ENCODE measurements at places on chromosomes 13 and 19. TPM values are rescaled to one million over a fixed set of nuclear protein-coding genes. Genes with fewer than 3 reads are reported as not detected.

Gene OR7C1
- total RNA-seq = not detected

Gene CYSLTR2
- total RNA-seq = under 0.01 TPM

Gene TEKTIP1
- total RNA-seq = not detected

Gene TLE6
- total RNA-seq = under 0.01 TPM

Gene CBARP
- total RNA-seq = 2.9 TPM

Gene POU4F1
- not detected for total RNA-seq

Gene TSHZ3
- total RNA-seq = 9.4 TPM

Gene ZNF30
- 3.8 TPM for total RNA-seq

Gene TMEM272
- not detected for total RNA-seq

Gene PABPC3
- under 0.01 TPM for total RNA-seq

Gene FBXW9
- 17.1 TPM for total RNA-seq

Gene KLK3
- total RNA-seq = not detected

- no peak for DNase-seq
Observed at GRCh38 chr13:70363991-70364390, 255.7 kb upstream of the KLHL1 start.

GRCh38 chr19:47239610-47240296, 8.8 kb upstream of the BBC3 start:
- peak; percentile 96 for DNase-seq

DNA sequence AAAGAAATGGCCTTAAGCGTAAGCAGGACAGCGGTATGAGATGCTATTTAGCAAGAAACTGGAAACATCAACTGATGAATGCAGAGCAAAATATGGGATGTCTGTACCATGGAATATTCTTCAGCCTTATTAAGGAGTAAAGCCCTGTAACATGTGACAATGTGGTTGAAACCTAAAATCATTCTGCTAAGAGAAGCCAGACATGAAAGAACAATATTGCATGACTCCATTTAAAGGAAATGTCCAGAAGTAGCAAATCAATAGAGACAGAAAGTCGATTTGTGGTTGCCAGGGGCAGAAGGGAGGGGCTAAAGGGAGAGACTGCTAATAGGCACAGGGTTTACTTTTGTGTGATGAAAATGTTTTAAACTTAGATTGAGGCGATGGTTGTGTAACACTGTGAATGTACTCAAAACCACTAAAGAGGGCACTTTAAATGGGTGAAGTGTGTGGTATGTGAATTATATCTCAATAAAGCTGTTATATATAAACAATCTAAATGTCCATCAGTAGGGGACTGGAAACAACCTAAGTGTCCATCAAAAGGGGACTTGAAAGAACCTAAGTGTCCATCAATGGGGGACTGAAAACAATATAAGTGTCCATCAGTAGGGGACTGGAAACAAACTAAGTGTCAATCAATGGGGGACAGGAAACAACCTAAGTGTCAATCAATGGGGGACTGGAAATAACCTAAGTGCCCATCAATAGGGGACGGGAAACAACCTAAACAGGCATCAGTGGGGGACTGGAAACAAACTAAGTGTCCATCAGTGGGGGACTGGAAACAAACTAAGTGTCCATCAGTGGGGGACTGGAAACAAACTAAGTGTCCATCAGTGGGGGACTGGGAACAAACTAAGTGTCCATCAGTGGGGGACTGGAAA, 45.4 kb downstream of the CCL25 start:
- no peak for DNase-seq

DNA sequence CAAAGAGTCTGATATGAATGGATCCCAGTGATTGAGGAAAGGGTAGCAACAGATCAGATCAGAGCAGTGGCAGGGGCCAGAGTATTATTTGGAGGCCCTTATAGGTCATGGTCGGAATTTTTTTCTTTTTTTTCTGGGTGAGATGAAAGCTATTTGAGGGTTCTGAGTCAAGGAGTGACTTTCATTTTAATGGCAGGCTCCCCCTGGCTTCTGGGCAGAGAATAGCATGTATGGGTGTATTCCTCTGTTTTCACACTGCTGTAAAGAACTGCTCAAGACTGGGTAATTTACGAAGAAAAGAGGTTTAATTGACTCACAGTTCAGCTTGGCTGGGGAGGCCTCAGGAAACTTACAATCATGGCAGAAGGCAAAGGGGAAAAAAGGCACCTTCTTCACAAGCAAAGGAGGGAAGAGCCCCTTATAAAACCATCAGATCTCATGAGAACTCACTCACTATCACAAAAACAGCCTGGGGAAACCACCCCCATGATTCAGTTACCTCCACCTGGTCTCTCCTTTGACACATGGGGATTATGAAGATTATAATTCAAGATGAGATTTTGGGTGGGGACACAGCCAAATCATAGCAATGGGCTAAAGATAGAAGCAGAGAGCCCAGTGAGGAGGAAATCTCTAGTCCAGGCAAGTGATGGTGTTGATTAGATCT, 3.0 kb upstream of the SLC6A16 start:
- DNase-seq = peak; percentile 90

DNA sequence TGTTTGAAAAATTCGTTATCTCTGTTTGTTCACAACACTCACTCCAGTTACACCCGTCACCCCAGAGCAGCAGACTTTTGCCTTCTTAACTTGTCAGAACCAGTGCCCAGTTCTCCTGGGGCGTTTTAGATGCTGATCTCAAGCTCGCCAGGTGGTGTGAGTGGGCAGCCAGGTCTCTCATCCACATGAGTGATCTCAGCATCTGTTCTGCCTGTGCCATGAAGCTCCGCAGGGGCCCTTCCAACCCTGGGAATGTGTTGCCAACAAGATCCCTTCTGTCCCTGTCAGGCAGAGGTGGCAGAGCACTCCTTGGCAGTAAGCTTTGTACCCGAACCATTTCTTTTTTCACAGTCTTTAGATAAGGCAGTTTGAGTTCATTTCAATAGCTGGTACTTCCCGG, 896.5 kb downstream of the UQCRFS1 start:
- no peak for DNase-seq

- DNase-seq = no peak
Observed at GRCh38 chr19:45094137-45094536, 1.2 kb downstream of the PPP1R37 start.

GRCh38 chr19:13173139-13173737, 23.0 kb downstream of the IER2 start:
- peak; percentile 45 for DNase-seq

DNA sequence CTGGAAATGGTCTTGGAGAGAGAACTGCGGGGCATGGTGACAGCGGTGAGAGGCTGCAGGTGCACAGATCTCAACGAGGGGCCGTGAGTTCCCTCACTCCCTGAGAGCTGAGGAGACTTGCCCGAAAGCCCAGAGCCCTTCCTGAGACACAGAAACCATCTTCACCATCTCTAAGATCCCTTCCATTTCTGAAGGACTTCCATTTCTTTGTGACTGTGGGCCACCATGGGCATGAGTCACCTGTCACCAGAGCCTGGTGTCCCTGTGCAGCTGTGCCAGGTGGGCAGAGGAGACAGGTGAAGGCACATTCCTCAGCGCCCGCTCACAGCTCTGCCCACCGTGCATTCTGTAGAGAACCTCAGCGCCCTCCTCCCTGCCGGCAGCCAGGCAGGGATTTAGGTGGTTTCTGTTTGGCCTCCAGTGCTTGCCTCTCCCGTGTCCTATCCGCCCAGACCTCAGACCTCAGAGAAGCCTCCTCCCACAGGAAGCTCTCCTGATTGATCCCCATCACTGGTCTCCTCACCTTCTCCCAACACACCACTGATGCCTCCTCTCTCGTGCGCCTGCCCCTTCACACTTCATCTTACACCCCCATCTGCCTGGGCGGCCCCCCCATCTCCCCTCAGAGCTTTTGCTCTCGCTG, 24.2 kb downstream of the SH3GL1 start:
- DNase-seq = peak; percentile 34

DNA sequence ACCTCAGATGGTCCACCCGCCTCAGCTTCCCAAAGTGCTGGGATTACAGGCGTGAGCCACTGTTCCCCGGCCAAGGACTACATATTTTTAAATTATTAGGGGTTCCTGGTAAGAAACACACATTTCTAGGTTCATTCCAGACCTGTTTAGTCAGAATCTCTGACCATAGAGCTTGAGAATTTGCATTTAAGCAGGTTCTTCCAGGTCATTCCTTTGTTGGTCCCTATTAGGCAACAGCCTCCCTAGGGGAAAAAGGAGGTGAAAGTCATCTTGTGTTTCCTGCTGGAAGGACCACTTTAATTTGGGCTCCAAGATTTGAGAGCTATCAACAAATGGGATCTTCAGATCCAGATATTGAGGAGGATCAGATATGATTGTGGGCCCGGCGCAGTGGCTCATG, 16.3 kb downstream of the S1PR2 start:
- DNase-seq = peak; percentile 56

- peak; percentile 32 for DNase-seq
Observed at GRCh38 chr19:38182536-38183210, 41.3 kb downstream of the DPF1 start.

GRCh38 chr13:41284512-41285288, 21.3 kb upstream of the MTRF1 start:
- DNase-seq = peak; percentile 79

- DNase-seq = peak; percentile 99
Observed at GRCh38 chr19:1767464-1767933, 14.2 kb downstream of the ONECUT3 start.

- DNase-seq = peak; percentile 34
Observed at GRCh38 chr19:44823373-44823698, 14.4 kb downstream of the BCAM start.

GRCh38 chr13:51551416-51551815, 32.8 kb upstream of the WDFY2 start:
- DNase-seq = no peak

DNA sequence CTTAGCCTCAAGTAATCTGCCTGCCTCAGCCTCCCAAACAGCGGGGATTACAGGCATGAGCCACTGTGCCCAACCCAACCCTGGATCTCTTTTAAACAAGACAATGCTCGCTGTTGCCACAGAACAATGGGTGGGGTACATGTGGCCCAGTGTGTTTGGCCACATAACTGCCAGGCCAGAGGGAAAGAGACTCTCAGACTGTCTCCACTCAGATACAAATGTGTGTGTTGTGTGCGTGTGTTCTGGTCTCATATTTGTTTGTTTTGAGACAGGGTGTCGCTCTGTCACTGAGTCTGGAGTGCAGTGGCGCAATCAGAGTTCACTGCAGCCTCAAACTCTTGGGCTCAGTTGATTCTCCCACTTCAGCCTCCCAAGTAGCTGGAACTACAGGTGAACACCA, 25.8 kb downstream of the LDLR start:
- DNase-seq = no peak

DNA sequence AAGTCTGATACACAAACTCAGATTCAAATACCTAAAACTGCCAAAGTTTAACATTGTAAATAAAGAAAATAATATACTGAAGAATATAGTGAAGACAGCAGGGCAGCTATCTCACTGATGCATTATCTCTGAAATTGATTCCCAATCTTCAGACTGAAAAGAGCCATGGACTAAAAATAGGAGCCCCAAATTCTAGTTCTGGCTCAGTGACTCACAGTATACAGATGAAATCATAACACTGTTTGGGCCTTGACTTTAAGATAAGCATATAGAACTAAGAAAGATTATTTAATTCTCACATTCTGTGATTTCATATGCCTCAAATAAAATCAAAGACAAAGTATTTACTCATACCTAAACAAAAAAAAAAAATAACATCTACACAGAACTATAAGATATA, 53.9 kb downstream of the RBM26 start:
- no peak for DNase-seq

GRCh38 chr13:52797176-52797575, 51.3 kb downstream of the PCDH8 start:
- DNase-seq = no peak

DNA sequence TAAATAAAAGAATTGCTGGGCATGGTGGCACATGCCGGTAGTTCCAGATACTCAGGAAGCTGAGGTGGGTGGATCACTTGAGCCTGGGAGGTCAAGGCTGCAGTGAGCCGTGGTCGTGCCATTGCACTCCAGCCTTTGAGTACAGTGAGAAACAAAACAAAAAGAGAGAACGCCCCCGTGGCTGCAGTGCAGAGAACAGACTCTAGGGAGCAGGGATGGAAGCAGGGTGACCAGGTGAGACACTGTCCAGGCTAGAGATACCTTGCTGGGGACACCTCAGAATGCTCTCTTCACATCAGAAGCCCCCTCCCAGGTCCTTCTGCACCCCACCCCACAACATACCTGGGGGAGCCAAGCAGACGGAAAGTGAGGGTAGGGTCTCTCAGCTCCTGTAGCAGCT, 24.8 kb downstream of the MAP4K1 start:
- DNase-seq = no peak

GRCh38 chr19:18155095-18156087, 2.4 kb downstream of the PIK3R2 start:
- no peak for DNase-seq

GRCh38 chr13:45320876-45321629, 19.9 kb downstream of the TPT1 start:
- no peak for DNase-seq

DNA sequence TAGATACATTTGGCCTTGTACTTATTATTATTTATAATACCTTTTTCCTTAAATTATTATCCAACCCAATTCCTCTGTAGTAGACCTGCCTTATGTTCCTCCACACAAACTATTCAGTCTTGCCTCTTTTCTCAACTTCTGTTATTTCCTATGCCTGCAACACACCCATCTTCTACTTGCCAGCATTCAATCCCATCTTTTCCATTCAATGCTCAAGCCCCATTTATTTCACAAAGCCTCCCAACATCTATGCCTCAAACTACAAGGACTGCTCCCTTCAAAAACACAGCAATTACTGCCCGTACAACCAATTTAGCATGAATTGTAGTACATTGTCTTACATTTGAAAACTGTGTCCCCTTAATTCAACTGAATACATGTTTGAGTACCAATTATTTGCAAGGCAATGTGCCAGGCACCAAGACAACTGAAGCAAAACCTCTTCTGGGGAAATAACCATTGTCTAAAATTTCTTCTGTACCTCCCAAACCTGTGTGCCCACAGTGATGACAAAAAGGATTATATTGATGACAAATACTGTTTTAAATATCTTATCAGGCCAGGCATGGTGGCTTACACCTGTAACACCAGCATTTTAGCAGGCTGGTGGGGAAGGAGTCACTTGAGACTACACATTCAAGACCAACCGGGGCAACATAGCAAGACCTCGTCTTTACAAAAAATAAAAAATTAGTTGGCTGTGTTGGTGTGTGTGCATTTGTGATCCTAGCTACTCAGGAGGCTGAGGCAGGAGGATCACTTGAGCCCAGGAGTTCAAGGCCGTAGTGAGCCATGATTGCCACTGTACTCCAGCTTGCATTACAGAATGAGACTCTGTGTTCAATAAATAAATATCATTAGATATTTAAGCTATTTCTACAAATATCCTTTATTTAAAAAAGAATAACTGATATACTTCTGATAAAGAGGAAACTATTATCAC, 35.1 kb downstream of the ELF1 start:
- DNase-seq = no peak

GRCh38 chr19:2167896-2168618, 4.3 kb downstream of the DOT1L start:
- peak; percentile 92 for DNase-seq

DNA sequence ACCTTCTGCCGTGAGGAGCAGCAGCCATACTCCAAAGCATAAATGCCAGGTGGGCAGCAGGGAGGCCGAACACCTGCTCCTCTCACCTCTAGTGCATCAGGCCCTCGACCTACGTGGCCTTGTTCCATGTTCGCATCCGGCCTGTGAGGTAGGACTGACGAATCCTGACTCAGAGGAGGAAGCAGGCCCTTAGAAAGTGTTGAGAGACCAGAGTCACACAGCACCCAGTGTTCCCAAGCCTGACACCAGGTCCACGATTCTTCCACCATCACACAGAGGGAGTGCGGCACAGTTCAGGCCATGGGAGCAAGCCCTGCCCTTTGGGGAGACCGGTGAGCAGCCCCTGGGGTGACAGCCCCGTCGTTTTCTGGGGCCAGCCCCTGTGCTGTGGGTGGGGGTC, 14.7 kb downstream of the ATP12A start:
- no peak for DNase-seq

GRCh38 chr13:22187329-22187728, 516.5 kb downstream of the FGF9 start:
- DNase-seq = no peak

All from osteoblast (primary cell).